T-helper 1 cell (primary cell): ENCODE measurements at places on chromosomes 7 and 10.

- DNase-seq, result no peak
These were observed 11.5 kb downstream of the SDK1 start for GRCh38 chr7:3312583-3312982.

GRCh38 chr10:101818872-101819633 lies 809 bp upstream of the OGA start:
- no peak for DNase-seq

- no peak for DNase-seq
These were observed 62.4 kb downstream of the CTTNBP2 start for GRCh38 chr7:117810642-117811512.

DNA sequence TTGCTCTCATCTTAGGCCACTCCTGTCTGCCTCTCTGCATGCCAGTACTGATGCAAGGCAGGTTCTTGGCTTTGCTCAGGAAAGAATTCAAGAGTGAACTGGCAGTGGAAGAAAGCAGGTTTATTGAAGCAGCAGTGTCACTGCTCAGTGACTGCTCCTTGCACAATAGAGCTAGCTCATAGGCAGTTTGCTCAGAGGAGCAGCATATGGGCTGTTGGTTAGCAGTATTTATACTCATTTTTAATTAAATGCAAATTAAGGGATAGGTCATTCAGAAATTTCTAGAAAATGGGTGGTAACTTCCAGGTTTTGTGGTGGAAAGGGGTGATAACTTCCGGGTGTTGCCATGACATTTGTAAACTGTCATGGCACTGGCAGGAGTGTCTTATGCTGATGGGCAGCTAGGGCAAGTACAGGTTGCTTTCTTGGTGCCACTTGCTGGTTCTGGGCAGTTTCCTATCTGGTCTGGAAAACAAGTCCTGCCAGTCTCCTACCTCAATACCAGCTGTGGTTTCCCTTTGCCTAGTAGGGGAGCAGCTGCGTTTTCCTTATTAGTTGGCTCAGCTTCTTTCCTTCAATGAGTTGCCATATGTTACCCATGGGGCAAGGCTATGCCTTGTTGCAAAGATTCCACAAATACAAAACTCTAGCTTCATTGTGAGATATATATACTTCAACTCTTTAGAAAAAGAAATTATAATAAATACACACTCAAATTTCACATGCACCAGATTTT lies 64.8 kb upstream of the CALD1 start:
- no peak for DNase-seq

DNA sequence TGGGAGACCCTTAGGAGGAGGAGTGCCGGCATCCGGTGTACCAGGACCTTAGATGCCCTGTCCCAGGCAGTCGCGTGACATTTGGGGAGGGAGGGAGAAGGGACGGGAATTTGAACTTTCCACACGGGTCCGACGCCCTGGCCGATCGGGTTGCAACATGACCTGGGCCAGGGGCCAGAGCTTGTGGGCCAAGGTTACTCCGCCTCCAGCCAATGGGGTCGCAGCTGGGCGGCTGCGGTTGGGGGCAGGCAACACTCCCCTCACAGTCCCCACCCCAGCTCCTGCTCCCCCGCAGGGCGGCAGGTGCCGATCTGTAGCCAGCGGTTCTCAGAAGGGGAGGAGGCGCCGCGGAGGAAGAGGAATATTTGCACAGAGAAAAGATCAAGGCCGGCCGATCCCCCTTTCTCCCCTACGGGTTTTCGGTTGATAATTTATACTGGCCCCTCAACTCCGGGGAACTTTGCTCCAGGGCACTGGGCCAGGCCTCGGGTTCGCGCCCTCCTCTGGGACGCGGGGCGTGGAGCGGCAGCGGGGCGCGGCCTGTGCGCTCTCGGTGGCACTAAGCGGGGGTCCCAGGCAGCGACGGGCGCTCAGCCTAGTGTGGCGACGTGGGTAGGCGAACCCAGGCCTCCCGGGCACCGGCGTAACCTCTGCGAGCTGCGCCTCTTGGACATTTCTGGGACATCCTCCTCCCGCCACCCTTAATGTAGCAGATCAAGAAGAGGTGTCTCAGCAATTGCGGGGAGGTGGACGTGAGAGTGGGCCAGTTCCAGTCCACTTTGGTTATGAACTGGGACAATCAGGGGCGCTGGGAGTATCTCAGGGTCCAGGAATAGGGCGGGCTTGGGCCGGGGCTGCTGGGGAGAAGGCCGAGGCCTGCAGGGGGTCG lies 1.2 kb downstream of the MLXIPL start:
- no peak for DNase-seq

DNA sequence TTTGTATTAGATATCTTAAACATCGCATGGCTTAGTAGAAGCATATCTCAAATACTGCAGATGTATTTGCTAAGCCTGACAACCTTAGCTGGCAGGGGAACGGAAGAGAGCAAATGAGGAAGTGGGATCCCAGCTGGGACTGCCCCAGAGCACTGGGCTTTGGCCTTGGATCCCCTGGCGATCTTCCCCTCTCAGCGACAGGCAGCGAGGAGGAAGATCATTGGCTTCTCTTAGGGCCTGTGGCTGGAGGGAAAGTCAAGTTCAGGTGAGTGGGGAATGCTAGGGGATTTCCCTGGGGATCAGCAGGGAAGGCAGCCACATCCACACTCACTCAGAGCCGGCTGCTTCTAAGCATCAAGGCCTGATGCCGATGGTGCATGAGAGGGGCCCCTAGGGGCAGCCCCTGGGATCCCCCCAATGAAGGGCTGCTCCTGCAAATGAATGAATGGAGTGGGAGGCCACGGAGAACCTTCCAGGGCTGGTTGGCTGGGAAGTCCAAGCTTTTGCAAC lies 42.0 kb downstream of the LYZL2 start:
- no peak for DNase-seq

- DNase-seq, result no peak
These were observed 84.0 kb downstream of the ORC5 start for GRCh38 chr7:104123786-104124185.

GRCh38 chr7:106282390-106282789 lies 2.4 kb downstream of the NAMPT start:
- no peak for DNase-seq

DNA sequence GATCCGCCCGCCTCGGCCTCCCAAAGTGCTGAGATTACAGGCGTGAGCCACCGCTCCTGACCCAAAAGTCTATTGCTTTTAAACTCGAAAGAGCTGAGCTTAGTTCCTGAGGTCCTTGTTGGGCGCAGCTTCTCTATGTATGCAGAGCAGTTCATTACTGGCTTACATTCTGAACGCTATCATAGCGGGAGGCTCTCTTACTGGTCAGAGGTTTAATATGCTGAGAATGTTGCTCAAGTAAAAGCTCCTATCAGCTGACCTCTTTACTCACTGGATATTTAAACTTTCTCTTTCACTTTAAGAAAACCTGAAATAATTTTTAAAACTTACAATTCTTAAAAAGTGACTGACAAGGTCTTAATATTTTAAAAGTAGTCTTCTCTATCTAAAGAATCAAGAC lies 160.8 kb upstream of the WNT16 start:
- no peak for DNase-seq

DNA sequence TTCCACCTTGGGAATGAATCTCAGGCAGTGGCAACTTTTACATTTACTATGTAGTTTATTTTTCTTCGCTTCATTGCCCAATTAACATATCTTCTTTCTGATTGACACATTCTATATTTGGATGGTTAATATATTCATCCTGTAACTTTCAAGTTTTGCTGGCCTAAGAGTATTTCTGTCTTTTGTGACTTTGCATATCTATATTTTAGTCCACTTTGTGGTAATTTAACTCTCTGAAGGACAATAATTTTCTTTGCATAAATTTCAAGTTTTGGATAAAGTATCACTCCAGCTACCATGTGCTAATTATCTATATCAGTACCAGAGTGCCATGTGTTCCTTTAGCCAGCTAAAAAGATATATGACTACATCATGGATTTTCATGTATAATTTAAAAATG lies 151.5 kb upstream of the KAT6B start:
- no peak for DNase-seq

DNA sequence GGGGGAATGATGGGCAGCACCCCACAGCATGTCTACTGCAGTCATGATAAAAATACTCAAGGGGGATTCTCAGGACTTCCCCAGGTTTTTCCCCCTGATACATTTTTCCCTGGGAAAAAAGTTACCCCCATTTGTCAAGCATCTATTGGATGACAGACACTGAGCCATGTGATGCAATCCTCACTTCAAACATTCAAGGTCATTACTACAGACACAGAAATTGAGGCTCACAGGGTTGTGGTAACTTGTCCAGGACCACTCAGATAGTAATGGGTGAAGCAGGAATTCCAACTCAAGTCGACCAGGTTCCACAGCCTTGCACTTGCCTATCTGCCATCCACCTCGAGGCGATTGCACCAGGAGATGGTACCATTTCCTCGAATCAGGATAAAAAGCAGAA lies 31.7 kb downstream of the PPP1R3C start:
- no peak for DNase-seq

DNA sequence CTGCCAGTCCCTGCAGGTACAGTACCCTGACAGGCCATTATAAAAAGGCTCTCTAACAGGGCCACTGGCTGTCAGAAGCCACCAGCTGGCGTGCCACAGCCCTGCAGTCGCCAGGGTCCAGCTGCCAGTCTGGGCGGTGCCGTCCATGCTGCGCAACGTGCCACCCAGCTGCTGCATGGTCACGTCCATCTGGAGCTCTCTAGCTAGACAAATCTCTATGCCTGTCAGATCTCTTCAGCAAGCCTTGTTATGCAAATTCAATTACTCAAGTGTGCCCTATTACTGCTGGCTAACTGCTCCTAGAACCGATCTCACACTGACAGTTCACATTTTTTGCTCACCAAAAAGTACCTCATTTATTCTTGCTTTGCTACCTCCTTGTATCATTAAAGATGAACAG lies 75.9 kb downstream of the HIBADH start:
- no peak for DNase-seq

GRCh38 chr7:2892549-2892948 lies 48.4 kb upstream of the GNA12 start:
- no peak for DNase-seq

DNA sequence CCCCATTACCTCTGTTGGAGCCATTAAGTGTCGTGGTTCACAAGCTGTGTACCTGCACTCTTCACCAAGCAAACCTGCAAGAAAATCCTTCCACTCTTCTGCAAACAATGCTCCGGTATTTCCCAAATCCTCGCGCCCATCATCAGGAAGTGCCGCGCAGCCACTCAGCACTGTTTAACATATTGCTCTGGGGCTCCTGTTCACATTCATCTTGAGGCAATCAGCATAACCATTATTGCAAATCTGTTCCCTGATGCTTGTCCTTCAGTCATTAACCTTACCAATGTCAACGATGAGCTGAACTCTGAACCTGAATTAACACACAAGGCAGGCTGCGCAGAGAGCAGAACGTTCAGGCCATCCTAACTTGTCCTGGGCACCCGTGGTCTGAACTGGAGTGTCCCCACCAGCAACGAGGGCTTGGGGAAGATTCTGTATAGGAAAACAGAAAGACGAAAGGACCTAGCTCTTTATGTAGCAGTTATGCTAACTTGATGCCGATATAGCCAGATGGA lies 751.4 kb upstream of the AUTS2 start:
- no peak for DNase-seq

DNA sequence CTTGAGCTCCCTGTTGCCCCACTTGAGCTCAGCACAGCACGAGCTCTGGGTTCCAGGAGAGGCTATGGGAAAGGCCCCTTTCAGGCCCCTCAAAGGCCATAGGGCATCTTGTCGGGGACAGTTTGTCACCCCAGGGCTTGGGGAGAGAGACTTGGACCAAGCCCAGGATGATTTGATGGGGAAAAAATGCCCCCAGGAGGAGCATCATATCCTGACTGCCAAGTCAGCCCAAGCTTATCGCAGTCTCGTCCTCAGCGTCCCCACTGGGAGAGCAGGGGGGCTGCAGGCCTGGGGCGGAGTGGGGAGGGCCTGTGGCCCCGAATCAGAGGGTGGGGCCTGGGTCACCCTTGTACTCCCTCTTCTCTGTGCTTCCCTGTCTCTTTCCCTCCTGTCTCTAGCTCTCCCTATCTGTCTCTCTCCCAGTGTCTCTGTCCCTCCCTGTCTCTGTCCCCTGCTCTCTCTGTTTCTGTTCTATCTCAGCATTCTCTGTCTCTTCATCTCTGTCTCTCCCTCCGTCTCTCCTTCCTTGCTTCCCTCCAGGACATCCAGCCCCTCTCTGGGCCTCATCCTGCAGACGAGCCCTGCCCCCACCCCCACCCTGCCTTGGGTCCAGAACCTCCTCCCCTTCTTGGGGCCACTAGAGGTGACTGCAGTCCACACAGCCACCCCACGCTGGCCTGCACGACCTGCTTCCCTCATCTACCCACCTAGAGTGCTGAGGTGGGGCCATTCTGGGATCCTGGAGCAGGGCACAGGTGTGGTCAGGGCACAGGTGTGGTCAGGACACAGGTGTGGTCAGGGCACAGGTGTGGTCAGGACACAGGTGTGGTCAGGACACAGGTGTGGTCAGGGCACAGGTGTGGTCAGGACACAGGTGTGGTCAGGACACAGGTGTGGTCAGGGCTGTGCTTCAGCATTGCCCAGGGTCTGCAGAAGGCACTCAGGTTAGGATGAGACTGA lies 17.3 kb upstream of the GRIFIN start:
- DNase-seq, result no peak

DNA sequence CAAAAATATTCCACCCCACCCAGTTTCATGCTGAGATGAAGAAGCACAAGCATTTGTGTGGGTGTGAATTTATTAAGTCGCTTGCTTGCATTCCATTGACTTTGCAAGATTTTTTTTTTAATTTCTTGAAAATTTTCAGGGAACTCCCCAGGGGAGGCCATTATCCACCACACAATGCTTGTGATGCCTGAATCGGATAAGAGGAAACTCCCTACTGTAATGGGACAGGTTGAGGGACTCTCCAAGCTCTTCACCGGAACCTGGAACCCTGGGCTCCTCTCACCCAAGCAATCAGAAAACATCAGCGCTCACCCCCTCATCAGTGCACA lies 153.6 kb upstream of the ZMIZ1 start:
- DNase-seq, result no peak

- DNase-seq, result no peak
These were observed 253.5 kb upstream of the LRGUK start for GRCh38 chr7:133873631-133874030.

- DNase-seq, result no peak
These were observed 5.7 kb downstream of the ANKRD2 start for GRCh38 chr10:97578171-97578844.

GRCh38 chr10:84801916-84802315 lies 473.5 kb downstream of the CCSER2 start:
- no peak for DNase-seq

- peak; percentile 42 for DNase-seq
These were observed 38.6 kb upstream of the RSBN1L start for GRCh38 chr7:77657427-77658224.
